ENCODE measurements at places on chromosomes 6 and 20.
A peak's percentile ranks its signal among the peaks of the same experiment; 100 is the strongest.

- DNase-seq: no peak
Measured at GRCh38 chr6:154258064-154258757, 98.4 kb downstream of the IPCEF1 start.

DNA sequence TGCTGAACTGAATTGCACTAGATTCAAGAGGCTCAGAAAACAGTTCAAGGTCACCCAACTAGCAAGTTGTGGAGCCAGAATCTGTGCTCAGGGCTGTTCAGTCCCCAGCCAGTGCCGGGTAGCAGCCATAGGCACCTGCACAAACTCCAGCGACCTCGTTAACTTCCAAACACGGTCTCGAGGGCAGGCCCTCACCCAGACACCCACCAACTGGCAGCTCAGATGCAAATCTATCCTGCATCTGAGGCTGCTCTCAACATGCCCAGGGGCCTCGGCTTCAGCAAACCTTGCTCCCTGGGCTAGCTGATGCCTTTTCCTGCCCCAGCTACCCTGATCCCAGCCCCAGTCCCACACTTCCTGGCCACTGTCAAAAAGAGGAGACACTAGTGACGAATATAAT lies 3.7 kb downstream of the JPH2 start:
- DNase-seq: no peak

DNA sequence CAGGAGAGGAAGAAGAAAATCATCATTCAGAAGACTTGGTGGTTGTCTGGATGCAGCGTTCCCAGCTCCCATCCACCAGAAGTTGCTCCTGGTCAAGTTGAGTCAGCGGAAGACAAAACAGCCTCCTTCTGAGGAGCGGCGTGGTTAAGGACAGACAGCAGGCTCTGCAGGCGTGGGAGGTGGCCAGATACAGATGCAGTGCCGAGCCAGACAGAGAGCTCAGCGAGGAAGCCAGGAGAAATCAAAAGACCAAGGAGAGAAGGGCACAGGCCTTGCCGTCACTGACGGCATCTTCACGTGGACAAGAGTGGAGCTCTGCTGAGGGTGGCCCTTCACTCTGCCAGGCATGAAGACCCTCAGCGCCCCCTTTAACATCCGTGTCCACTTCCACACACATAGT lies 158.5 kb downstream of the THBS2 start:
- no peak for DNase-seq

- DNase-seq: peak; percentile 63
Measured at GRCh38 chr6:149140137-149140909, 177.2 kb upstream of the TAB2 start.

DNA sequence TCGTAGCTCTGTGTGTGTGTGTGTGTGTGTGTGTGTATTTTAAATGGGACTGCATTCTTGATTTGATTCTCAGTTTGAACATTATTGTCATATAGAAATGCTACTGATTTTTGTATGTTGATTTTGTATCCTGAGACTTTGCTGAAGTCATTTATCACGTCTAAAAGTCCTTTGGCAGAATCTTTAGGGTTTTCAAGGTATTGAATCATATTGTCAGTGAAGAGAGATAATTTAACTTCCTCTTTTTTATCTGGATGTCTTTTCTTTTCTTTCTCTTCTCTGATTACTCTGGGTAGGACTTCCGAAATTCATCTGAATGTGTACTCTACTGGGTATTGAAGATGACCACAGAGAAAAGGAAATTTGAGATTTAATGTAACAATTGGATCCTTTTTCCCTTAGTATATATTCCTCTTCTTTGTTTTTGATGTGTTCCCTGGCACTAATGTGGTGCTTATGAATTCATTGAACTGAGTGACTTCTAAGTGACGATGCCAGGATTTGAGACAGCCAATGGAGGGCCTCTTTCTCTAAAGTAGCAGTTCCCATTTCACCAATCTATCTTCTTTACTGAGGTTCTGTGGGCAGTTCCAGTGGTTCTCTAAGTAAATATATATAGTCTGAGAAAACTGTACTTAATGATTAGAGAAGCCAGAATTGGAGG lies 47.6 kb downstream of the TNFAIP3 start:
- no peak for DNase-seq

GRCh38 chr20:51560042-51560441 lies 17.5 kb upstream of the NFATC2 start:
- DNase-seq: no peak

DNA sequence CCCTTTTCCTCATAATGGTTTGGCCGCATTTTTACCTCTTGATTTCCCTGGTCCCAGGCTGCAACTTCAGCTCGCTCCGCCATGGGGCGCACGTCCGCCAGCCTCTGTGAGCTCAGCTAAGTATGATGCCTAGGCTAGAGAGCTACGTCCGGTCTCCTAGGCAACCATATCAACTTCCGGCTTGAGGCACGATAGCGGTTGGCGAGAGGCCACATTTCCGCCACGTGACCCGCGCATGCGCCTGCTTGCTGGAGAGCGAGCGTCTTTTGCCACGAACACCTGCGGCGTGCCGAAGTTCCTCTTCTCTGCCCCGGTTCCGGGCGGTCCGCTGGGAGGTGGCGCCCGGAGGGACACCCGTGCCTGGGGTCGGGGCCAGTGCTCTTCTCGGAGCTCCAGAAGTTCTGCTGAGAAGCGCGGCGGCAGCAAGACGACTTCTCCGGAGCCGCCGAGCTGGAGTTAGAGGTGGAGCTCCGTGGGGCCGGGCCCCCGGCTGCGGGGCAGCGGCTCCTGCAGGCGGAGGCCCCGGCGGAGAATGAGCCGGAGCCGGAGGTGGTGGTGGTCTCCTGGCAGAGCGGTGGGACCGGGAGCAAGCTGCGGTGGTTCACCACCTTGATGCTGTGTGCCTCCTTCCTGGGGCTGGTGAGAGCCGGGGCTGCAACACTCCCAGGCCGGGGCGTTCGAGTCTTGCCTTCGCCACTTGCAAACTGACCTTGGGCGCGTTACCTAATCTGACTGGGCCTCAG lies 172.0 kb downstream of the SLC16A10 start:
- DNase-seq: peak; percentile 100

DNA sequence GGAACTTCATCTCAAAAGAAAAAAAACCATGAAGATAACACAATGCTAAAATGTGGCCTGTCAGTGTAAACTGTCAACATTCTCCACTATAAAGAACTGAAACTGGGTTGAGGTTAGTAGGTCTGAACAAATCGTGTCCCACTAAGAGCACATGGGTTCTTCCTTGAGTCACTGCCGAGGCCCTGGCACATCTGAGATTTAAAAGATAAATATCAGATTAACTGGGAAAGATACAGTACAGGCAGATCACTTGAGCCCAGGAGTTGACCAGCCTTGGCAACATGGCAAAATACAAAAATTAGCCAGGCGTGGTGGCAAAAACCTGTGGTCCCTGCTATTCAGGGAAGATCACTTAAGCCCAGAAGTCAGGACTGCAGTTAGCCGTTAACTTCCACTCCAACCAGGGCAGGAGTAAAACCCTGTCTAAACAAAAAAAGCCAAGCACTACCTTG lies 5.6 kb downstream of the EEF1A1 start:
- no peak for DNase-seq

DNA sequence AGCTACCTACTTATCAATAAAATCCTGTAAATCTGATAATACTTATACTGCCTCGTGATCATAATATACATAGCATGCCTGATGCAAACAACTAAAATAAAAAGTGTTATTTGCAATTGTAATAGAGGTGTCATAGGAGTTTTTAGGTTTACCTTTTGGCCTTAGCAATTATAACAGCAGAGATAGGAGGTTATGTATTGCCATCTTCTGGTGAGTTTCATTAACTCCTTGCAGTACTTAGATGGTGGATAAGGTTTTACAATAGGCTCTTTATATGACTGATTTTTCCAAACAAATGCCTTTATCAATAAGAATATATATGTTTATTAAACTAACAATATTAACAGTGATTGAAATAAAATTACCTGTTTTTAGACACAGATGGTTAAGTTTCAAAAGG lies 27.8 kb upstream of the MYCT1 start:
- DNase-seq: no peak

- no peak for DNase-seq
Measured at GRCh38 chr20:23257106-23257761, 93.4 kb upstream of the NXT1 start.
